ENCODE measurements at places on chromosomes 3 and 15.
A peak's percentile ranks its signal among the peaks of the same experiment; 100 is the strongest.

GRCh38 chr3:186002884-186003472 lies 65.2 kb upstream of the TRA2B start:
- DNase-seq: peak; percentile 54

- no peak for DNase-seq
Measured at GRCh38 chr3:115503394-115503793, 119.9 kb upstream of the GAP43 start.

- no peak for DNase-seq
Measured at GRCh38 chr15:35496585-35496984, 49.4 kb downstream of the DPH6 start.

GRCh38 chr15:64267331-64267973 lies 88.5 kb downstream of the CSNK1G1 start:
- no peak for DNase-seq

DNA sequence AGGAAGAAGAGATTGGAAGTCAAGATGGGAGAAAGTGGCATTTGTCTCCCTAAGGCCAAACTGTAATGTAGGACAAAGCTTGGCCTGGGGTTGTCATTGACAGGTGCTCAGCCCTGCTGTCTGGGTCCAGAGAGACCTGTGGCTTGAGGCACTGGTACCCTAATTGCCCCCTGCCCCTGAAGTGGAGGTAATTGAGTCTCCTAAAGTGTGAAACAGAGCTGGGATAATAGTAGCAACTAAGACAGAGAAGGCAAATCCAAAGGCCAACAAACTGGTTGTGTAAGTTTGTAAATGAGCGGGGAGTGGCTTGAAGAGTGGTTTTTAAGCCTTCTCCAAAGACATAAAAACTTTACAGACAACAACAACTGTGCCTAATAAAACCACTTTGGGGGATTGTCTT lies 264.2 kb upstream of the ROPN1 start:
- no peak for DNase-seq

DNA sequence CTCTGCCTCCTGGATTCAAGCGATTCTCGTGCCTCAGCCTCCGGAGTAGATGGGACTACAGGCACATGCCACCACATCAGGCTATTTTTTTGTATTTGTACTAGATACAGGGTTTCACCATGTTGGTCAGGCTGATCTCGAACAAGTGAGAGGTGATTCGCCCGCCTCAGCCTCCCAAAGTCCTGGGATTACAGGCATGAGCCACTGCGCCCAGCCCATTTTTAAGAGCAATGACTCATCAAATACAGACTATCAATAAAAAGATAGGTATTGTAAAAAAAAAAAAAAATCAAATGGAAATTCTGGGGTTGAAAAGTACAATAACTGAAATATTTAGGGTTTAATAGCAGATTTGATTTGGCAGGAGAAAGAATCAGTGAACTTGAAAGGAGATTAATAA lies 129.0 kb downstream of the TJP1 start:
- DNase-seq: no peak

- DNase-seq: peak; percentile 92
Measured at GRCh38 chr15:74200412-74200815, 2.2 kb downstream of the STRA6 start.

GRCh38 chr3:87268646-87269211 lies 7.7 kb downstream of the POU1F1 start:
- no peak for DNase-seq

DNA sequence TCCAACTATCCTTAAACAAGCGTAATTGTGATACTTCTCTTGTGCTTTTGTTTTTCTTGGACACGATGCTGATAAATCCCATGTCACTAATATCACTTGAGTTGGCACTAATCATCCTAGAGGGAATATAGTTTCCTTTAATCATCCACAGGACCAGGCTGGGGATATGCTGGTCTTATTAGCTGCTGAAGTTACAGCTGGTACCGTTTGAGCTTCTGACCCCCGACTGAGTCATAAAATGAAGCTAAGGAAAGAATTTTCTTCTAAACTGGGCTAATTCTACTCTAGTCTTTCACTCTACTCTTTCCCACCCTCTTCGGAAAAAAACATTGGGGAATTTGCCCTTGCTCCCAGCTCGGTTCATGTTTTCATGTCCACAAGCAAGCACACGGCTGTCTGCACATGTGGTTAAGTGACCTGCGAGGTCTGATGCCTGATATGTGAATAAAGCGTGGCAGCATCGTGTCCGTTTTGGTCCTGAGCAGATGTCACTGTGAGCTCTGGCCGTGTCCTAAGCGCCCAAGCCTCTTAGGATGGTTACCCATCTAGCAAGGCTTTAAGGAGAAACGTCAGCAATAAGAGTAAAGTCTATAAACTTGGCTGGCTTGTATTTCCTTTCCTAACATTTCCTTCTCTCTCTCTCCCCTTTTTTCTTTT lies 223.7 kb downstream of the ITPR1 start:
- peak; percentile 25 for DNase-seq

GRCh38 chr3:133058243-133058642 lies 20.1 kb downstream of the TMEM108 start:
- no peak for DNase-seq

DNA sequence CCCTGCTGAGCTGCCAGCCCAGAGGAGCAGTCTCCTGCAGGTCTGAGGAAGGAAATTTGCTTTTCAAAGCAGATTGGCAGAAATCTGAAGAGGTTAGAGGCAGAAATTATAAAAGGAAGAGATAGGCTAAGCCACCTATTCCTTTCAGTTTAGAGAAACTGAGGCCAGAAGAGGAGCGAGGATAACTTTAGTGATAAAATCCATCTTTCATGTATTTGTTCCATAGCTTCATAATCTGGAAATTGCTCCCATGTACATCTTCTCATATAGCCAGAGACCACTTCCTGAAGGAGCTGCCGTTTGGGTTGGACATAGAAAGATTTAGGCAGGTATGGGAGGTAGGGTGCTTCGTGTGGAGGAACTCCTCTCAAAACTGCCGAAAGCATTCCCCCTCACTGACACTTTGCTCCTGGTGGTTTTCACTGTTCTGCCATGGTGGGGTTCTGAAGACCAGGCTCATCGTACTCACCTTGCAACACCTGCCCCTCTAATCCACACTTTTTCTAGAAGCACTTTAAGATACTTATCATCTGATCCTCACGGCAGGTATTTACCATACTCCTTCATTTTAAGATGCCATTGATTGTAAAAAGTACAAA lies 670 bp upstream of the ACAP2 start:
- DNase-seq: no peak

GRCh38 chr3:127699416-127700300 lies 26.9 kb downstream of the ABTB1 start:
- DNase-seq: no peak

- DNase-seq: no peak
Measured at GRCh38 chr3:3405131-3405530, 225.6 kb upstream of the CRBN start.

- DNase-seq: no peak
Measured at GRCh38 chr3:137300703-137301102, 342.9 kb downstream of the IL20RB start.

GRCh38 chr3:186520957-186521842 lies 23.0 kb downstream of the CRYGS start:
- no peak for DNase-seq

DNA sequence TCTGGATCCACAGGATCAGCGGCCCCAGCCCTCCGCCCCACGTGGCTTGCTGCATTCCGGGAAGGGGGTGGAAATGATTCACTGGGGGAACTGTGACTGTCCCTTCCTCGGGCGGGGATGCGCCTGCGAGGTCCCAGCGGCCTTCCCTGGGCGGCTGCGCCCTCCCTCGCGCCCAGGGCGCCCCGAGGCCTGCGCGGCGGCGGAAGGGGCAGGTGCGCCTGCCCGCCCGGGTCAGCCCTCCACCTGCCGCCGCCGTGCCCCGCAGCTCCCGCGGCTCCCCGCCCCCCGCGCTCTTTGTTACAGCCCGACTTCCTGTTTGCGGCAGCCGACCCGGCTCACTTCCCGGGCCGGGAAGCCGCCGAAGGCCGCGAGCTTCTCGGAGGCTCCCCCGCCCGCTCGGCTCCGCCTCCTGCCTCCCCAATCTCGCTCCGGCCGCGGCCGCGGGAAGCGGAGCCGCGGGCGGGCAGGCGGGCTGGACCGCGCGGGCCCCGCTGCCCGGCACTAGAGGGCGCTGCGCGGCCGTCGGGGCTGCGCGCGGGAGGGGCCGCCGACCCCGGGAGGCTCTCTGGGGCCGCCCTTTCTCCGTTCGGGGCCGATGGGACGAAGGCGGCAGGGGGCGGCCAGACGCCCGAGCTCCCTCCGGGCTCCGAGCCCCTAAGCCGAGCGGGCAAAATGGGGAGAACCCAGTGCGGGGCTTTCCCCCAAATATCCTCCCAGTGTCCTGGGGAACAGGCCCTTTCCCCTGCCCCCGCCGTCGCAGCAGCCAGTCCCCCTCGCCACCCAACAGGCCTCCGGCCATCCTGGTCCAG lies 11.5 kb upstream of the CHAC1 start:
- DNase-seq: peak; percentile 64

DNA sequence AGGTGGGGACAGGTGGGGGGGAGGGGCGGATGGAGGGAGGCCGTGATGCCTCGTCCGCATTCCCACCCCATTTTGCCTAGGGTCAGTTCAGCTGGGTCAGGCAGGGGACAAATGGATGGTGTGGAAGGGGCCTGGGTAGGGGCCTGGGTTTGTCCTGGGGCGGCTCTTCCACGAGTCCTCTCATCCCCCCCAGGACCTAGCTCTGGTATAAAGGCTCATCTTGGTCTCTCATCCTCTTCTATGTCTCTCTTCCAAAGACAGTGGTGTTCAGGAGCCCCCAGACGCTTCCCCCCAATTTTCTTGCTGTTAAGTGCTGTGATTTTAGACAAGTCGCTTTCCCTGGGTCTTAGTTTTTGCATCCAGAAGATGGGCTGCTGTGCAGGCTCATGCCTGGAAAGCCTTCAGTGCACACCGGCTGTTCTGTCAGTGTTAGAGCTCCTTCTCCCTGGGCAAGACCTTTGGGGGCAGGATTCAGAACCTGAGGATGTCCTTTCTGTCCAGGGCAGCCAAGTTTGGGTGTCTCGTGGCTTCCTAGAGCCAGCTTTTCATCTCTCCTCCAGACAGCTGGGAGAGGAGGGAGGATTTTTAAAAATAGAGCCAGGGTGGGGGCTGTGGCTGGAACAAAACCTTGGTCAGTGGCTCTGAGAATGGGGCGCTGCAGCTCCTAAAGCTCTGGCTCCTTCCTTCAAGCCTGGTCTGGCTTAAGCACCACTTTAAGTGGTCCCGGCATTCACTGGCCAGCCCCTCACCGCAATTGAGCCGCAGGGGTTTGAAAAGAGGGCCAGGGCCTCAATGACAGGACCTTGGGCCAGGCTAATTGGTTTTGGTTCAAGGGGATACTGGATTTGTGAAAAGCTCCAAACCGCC lies 37.7 kb upstream of the POLG start:
- DNase-seq: no peak

DNA sequence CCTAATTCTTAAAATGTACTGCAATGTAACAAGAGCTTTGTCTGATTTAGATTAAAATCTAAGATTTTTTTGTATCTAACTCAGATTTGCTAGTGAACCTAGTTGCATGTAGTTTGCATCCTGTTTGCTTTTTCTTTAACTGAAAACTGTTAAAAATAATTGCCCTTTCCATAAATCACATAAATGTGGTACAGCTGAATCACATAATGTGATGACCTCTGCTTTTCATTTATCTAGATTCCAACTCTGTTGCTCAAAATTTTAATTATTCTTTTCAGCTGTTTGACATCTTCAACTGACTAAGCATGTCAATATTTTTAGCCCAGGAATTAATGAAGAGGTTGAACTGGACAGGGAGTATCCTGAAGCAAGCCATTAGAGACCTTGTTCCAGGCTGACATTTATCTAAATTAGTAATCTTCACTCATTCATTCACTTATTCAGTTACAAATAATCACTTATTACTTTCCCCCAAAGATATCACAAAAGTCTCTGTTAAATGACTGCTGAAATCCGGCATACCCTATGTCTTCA lies 101.9 kb upstream of the PLXND1 start:
- DNase-seq: no peak

DNA sequence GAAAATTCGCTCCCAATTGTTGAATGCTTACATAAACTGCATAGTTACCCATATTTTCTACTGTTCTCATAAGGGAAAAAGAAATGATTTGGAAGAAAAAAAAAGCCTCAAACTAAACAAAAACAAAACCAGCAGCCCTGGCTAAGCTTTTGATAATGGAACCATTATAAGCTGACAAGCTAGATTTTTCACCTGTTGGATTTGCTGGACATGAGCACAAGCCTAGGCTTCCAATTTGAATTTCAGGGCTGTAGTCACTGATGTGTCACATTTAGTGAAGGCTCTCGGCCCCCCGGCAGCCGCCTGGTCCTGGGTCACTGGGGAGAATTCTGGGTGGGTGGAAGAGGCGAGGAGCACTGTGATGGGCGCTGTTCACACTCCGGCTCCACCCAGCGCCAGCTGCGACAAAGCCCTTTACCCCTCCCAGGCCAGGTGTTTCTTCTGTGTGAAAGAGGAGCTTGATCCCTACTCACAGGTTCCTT lies 4.6 kb downstream of the FBXL22 start:
- no peak for DNase-seq

DNA sequence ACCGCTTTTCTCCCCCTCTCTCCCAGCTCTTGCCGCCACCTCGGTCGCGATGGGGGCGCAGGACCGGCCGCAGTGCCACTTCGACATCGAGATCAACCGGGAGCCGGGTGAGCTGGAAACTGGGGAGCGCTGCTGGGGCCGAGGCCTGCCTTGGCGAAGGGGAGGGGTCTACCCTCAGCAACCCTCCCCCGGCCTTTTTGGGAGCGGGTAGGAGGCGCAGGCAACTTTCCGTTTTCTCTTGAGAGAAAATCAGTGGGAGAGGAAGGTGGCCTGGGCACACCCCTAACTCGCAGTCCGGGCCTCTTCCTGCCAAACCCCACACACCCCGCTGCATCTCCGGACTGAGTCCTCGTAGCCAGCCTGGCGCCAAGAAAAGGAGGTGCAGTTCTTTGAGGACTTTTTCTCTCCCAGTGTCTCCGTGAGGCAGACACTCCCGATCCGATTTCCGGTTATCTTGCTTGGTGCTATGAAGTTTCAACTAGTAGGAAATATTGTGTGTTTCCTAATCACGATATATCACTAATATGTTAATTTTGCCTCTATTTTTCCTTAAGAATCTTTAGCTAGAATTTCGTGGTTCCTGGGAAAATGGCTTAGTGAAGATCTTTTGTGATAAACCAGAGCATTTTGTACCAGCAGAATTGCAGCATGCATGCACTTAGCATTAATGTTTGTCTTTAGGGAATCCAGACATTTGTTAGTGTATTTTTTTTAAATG lies 631 bp downstream of the NKTR start:
- peak; percentile 52 for DNase-seq

- no peak for DNase-seq
Measured at GRCh38 chr3:146546366-146546965, 2.1 kb upstream of the PLSCR1 start.

DNA sequence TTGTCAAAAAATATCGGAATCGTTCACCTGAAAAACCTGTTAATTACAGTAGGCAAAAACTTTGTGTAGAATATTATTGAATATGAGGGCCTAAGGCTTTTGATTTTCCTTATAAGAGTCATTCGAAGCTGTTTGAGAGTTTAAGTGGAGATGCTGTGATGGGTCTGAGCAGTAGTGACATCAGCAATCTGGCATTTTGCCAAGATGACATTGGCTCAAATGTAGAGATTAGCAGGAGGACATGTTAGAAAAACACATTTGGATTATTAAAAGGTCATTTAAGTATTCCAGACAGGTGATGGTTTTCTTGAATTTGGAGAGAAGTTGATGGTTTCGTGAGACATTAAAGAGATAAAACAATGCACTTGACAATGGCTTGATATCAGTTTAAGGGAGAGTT lies 12.9 kb downstream of the OR5AC2 start:
- DNase-seq: no peak
